Activated CD8-positive, alpha-beta memory T cell treated with anti-CD3 and anti-CD28 coated beads for 24 hours (primary cell): ENCODE measurements at places on chromosomes 13 and 19.

DNA sequence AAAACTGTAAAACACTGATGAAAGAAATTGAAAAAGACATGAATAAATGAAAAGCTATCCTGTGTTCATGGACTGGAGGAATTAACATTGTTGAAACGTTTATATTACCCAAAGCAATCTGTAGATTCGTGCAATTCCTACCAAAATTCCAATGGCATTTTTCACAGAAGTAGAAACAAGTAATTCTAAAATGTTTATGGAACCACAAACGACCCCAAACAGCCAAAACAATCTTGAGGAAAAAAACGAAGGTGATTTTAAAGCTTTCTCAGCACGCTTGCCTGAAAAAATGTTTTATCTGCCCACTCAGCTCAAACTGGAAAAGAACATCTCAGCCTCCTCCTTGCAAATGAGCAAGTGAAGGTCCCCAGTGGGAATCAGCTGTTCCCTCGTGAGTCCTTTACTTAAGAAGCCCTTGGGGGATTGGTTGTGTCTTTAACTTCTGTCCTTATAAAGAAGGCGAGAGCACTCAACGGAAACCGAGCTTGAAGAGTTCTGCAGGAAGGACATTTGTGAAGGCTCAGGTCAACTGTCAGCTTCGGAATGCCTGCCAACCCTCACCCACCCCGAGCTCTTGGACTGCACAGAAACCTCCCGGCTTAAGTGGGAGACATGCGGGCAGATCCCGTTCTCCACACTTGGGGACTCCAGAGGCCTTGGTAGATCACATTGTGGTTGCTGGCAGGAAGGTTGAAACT, 256.0 kb upstream of the IRS2 start:
- DNase-seq = no peak

DNA sequence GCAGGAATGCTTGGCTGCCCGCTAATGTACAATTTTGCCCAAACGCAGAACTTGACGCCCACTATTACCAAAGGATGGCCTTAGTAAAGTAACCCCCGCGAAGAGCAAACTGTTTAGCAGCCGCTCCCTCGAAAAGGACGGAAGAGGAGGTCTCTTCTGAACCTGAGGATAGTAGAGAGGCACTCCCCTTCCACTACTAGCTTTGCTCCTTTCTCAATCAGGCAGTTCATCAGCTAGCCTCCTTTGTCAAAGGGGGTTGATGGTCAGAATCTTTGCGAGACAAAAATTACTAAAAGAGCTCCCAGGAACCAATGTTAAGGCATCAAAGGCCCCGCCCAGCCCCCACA, 534 bp downstream of the CAB39L start:
- DNase-seq = no peak

GRCh38 chr19:41206926-41207750, 11.9 kb upstream of the AXL start:
- DNase-seq = no peak

DNA sequence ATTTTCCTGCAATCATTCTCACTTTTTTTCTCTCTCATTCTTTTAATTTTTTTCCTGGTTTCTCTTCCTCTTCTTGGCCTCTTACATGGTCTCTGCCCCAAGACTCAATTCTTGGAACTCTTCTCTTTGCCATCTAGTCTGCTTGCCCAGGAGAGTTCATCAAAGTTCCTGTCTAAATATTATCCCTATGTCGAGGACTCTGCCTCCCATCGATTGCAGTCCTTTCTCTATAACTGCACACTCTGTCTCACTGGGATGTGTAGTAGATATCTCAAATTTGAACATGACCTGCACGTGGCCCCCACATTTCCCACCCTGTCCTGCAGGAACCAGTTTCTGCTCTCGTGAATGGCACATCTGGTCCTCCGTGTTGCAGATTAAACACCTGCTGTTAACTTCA, 204.7 kb upstream of the TMTC4 start:
- no peak for DNase-seq

GRCh38 chr13:98272549-98272948, 95.5 kb upstream of the RNF113B start:
- DNase-seq = no peak
